ENCODE measurements at places on chromosomes 5 and 9. TPM values are rescaled to one million over a fixed set of nuclear protein-coding genes. Genes with fewer than 3 reads are reported as not detected.

GRCh38 chr5:10856683-10857337, 95.8 kb upstream of the DAP start:
- DNase-seq = no peak

- DNase-seq = no peak
These were observed 5.4 kb downstream of the HSPA9 start for GRCh38 chr5:138569782-138570181.

DNA sequence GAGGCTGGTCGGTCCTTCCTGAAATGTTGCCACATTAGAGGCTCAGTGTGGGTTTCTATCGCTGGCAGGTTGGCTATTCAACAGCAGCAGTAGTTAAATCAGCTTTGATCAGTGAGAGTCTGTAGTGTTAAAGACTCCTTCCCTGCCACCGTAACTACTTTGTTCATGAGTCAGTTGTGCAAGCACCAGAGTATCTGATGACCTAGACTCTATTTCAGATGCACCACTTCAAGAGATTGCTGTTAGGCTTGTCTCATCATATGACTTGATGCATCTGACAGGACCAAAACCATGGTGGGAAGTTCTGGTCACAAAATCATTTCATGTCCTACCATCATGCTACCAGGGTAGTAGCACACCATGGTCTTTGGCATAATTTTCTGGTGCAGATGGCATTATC, 482.7 kb upstream of the MPDZ start:
- no peak for DNase-seq

- DNase-seq = no peak
These were observed 46.6 kb upstream of the SLC25A51 start for GRCh38 chr9:37950561-37950960.

- DNase-seq = no peak
These were observed 58.9 kb downstream of the DOCK2 start for GRCh38 chr5:169695919-169696490.

The HSD17B4 gene
- 243 TPM for total RNA-seq

DNA sequence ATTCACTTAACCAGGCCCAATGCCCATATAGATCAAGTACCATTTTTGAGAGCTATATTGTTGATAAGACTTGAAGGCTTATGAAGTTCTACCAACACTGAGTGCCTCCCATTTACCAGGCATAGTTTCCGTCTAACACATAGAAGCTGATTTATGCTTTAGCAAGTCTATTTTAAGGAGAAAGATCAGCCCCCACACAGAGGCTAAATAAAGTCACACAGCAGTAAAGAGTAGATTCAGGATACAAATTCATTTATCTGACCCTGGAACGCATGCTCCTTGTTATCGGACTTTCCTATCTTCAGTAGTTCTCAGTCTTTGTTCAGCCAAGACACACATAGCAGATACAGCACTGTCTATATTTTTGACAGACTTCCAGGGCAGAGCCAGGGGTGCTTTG, 34.2 kb downstream of the DMGDH start:
- no peak for DNase-seq

GRCh38 chr5:57513785-57514184, 31.2 kb upstream of the ACTBL2 start:
- DNase-seq = no peak

- no peak for DNase-seq
These were observed 108.4 kb downstream of the ENTREP1 start for GRCh38 chr9:69433392-69433791.

GRCh38 chr5:149796030-149796429, 65.9 kb downstream of the PPARGC1B start:
- DNase-seq = no peak

- no peak for DNase-seq
These were observed 299.7 kb downstream of the CWC27 start for GRCh38 chr5:65068410-65068809.

DNA sequence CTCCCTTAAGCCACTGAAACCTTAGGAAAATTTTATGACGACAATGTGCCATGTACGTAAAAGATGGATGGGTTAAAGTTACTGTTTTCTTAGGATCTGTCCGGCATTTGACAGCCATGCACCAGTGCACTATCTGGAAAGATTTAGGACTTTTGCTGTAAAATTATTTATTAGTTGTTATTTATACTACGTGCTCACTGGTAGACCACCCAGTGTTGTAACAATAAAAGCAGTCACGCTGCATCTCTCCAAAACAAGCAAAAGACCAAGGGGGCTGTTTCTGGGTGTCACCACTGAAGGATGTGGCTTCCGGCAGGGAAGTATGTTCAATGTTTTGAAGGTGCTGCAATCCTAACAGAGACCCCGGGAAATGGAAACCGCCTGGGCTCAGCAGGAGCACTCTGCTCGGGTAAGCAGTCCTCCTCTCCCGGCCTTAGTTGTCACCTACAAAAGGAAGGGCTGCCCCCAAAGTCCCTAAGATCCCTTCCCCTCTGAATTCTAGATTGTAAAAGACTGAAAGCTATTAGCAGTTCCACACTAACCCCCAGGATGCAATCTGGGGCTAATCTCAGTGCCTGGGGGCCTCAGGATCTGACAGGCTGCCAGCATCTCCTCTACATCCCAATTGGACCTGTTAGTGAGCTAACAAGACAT, 38.6 kb downstream of the SAXO1 start:
- no peak for DNase-seq

Measured in mucosa of descending colon (tissue), 3 donors.